ENCODE measurements at places on chromosomes 6 and 20.

GRCh38 chr6:111256646-111257045, 169.3 kb downstream of the SLC16A10 start:
- DNase-seq, result no peak

DNA sequence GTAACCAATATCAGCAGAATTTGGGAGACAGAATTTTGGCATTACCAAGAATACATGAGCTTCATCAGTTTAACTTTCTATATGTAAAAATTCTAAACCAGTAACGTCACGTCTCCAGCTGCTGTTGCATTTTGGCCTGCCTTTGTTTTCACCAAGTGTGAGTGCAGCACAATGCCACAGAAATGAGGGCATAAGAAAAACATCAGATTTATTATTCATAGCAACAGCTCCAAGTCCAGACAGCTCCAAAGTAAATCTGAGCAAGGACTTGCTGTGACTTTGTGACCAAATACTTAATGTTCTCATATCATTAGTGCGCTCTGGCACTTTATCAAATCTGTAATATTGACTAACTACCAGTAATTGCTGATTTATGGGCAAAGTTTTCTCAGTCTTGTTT, 11.0 kb upstream of the FBXL4 start:
- no peak for DNase-seq

GRCh38 chr6:135537741-135538301, 40.3 kb upstream of the AHI1 start:
- DNase-seq, result no peak

- DNase-seq, result no peak
These were observed 25.0 kb downstream of the ANGPT4 start for GRCh38 chr20:891058-891705.

DNA sequence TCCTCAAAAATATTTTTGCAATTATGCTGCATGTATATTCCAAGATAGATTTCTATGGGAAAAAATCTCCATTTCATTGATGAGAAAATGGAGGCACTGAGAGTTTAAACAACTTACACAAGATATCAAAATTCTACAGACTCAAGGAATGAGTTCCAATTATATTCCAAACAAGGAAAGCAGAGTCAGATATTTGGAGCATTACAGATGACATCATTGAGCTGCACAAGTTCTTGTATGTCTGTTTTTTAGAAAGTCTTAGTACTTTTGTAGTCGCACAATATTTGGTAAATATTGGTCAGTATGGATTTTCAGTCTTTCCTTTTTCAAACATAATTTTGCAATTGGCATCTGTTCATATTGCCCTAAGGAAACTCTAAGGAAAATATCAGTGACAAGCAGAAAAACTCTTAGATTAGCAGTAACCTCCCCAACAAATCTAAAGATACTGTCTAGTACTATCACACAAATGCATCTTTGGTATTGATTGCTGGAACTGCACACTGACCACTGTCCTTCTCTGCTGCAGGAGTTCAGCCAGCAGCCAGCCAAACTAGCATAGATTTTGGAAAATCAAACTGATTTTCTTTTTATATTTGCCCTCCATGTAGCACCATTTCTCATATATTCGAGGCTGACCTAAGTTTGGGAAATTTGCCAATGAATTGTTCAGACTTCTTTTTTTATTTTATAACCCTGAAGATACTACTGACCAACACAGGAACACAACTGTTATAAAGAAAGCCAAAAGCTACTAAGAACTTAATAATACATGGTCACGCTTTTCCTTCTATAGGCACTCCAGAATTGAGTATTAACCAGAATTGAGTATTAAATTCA, 51.7 kb upstream of the TBX18 start:
- DNase-seq, result no peak

- DNase-seq, result no peak
These were observed 46.0 kb upstream of the HINT3 start for GRCh38 chr6:125910527-125910926.

DNA sequence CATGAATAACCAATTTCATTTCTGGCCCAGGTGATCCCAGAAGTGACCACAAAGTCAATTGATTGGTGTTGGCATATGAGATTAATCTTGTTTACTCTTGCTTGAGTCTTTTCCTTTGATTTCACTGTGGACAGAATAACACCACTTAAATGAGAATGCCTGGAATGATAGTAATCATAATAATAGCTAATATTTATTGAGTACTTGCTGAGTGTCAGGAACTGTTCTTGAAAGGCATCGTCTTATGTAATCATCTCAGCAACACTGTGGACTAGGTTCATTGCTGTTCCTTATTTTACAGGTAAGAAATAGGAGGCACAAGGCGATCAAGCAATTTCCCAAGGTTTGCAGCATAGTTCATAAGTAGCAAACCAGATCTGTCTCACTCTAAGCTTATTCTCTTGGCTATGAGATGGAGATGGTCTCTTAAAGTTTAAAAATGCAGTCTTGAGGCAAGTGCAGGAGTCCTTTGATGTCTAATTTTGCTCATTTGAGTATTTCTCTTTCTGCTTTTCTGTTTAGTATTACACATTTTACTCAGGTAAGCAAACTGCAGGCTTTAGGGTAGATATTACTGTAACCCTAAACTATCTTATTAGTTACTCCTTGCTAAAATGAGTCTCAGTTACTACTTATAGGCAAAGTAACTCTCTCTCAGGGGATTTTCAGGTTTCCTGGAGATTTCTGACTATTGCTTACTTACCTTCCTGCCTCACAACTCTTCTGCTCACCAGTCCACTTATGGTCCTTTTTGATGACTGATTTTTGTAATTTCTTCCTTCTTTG, 6.3 kb downstream of the ADGRG6 start:
- no peak for DNase-seq

Data from naive thymus-derived CD8-positive, alpha-beta T cell (primary cell).